Urothelium cell line (cell line): ENCODE measurements at places on chromosomes 7 and 10.

DNA sequence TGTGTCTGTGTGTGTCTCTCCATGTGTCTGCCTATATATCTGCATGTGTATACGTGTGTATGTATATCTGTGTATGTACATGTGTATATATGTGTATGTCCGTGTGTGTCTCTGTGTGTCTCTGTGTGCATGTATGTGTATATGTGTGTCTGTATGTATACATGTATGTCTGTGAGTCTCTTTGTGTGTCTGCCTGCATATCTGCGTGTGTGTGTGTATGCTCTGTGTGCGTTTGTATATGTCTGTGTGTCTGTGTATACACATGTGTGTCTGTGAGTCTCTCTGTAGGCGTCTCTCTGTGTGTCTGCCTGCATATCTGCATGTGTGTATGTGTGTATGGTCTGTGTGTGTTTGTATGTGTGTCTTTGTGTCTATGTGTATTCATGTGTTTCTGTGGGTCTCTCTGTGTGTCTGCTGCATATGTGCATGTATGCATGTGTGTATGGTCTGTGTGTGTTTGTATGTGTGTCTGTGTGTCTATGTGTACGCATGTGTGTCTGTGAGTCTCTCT is 23.7 kb upstream of the KLF6 start:
- no peak for DNase-seq

DNA sequence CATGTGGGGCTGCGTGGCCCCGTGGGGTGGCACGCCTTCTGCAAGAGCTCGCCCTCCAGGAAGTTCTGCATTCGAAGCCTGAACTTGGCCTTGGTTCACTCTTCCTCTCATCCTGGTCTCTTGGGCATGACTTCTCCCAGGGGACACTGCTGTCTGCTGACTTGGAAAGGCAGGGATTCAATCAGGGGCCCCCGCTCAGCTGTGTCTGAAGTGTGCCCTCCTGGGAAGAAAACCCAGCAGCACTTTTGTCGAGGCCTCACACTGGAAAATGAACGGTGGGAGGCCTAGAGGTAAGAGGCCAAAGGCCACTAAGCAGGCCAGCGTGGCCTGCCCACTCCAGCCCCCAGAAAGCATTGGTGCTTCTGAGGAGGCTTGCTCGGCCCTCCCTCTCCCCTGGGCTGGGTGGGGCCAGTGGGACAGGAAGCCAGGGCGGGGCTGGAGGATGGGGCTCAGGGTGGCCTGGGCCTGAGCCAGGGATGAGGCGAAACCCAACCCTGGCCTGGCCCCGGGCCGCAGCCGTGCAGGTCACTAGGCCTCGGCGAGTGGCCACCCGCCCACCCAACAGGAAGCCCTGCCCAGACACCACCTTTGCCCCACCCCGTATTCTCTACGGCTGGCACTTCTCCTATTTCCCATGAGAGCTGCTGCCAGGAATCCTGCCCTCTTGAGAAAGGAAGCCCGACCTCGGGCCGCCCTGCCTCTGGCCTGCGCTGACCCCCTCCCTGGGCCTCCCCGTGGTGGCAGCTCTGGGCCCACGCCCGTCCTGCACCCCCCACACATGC is 81.1 kb downstream of the ZMIZ1 start:
- DNase-seq, result peak; percentile 90

GRCh38 chr7:143505838-143506237 is 28.2 kb downstream of the TAS2R41 start:
- no peak for DNase-seq

DNA sequence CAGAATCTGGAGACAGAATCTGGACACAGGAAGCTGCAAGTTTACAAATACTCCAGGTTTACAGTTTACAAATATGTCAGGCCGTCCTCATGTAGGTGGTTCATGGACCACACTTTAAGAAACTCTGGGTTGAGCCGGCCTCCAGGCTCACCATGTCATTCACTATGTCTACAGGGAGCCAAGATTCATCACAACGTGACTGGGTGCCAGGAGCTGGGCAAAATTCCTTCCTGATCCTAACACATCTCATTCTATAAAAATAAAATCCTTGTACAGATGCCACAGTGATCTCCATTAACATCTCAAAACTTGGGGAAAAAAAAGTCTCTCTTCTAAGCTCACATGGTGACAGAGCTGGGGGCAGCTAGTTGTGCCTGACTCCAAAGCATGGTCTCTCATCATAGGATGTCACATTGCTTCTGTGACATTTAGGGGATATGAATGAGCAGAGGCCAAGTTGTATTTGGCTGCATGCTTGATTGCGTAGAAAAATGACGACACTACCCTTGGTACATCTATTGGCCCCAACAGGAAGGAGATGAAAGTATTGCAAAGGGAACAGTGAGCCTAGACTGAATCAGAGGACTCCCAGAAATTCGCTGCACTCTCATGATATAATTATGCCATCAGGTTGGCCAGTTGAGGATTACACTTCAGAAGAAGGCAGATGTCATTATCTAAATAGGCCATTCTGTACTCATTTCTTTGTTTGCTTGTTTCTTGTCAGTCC is 35.9 kb downstream of the MTURN start:
- DNase-seq, result no peak

GRCh38 chr7:48627164-48627563 is 297.2 kb upstream of the CDC14C start:
- DNase-seq, result no peak

DNA sequence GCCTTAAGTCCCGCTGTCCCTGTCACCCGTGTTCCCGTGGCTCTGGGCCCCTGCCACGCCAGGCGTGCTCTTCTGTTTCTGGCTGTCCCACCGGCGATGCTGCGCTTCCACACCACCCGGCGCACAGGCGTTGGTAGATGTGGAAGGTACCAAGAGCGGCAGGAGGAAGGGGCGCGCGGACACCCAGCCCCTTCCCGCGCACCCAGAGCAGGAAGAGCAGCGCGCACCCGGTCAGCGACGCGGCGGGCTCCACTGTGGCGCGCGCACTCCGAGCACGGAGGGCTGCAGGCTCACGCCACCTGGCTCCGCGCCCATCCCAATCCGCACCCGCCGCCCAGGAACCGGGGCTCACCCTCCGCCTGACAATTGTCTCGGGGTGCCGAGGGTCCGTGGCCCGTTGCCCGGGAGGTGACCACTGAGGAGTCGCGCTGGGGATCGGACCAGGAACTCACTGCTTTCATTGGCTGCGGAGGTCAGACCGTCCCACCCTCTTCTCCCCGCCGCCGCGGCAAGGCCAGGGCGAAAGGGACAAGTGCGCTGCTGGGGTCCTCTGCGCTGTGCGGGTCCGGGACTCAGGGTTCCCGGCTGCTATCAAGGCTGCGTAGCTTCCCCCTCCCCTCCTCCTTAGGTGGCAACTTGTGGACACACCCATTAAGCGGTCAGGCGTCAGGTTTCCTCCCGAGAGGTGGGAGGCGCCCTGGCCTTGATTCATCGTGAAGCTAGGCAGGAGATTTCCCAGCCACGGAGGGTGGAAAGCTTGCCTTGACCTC is 121.6 kb upstream of the ZNF92 start:
- peak; percentile 79 for DNase-seq

- peak; percentile 41 for DNase-seq
Measured at GRCh38 chr7:30915005-30915601, 3.5 kb downstream of the AQP1 start.

DNA sequence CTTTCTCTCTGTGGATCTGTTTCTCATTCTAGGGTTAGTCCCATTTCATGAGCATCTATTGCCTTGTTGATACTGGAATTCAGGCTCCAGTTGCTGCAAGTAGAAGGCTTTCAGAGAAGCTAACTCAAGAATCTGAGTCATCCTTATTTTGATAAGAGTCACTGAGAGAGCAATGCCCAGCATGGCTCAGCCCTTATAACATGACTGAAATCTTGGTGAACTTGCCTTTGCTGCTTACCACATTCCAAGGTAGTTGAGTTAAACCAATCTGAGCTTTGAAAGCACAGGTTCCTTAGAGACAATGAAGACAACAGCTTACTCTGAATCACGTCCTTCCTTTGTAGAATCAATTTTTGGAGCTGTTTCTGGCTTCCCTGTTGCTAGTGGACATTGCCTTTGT is 53.6 kb upstream of the CHCHD3 start:
- no peak for DNase-seq

- DNase-seq, result peak; percentile 52
Measured at GRCh38 chr7:142357953-142358520, 100.2 kb upstream of the PRSS58 start.

GRCh38 chr10:72875250-72876055 is 18.1 kb upstream of the OIT3 start:
- DNase-seq, result peak; percentile 40

GRCh38 chr10:83957168-83957947 is 182.0 kb upstream of the GHITM start:
- no peak for DNase-seq

DNA sequence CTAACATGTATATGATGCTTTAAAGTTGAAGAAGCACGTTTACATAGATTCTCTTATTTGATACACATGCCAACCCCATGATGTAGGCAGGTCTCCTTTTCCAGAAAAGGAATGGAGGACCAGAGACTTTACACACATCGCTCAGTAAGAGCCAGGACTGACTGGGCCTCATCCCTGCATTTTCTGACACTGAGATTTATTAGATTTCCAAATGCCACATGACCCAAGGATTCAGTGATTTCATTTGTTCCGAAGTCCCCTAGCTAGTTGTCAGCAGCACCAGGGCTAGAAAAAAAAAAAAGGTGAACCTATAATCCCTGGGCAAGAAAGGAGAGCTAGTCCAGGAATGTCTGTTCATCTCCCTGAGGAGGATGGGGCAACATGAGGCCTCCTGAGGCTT is 143.3 kb upstream of the AGK start:
- DNase-seq, result no peak
